Foreskin keratinocyte (primary cell): ENCODE measurements at places on chromosomes 1 and 21. TPM values are rescaled to one million over a fixed set of nuclear protein-coding genes. Genes with fewer than 3 reads are reported as not detected.

TMEM50B gene
- total RNA-seq, result 22.5 and 26.0 TPM in 2 replicates

SYNJ1 gene
- 6.2 and 6.3 TPM in 2 replicates for total RNA-seq

DSCAM gene
- 7.6 and 8.5 TPM in 2 replicates for total RNA-seq

SPTA1 gene
- total RNA-seq, result not detected in 2 replicates

SYDE2 gene
- total RNA-seq, result 3.5 and 4.4 TPM in 2 replicates

ZNF670 gene
- 4.4 and 4.5 TPM in 2 replicates for total RNA-seq

CATSPERE gene
- 0.07 and 0.21 TPM in 2 replicates for total RNA-seq
